ENCODE measurements at places on chromosomes 7 and 10.
A peak's percentile ranks its signal among the peaks of the same experiment; 100 is the strongest.

- DNase-seq = peak; percentile 52
Measured at GRCh38 chr7:144834641-144835144, 1.2 kb downstream of the TPK1 start.

GRCh38 chr7:116477625-116478024 is 21.9 kb upstream of the CAV2 start:
- no peak for DNase-seq

GRCh38 chr10:128068398-128069285 is 57.6 kb downstream of the MKI67 start:
- DNase-seq = no peak

- no peak for DNase-seq
Measured at GRCh38 chr7:126774077-126774476, 478.7 kb downstream of the GRM8 start.

DNA sequence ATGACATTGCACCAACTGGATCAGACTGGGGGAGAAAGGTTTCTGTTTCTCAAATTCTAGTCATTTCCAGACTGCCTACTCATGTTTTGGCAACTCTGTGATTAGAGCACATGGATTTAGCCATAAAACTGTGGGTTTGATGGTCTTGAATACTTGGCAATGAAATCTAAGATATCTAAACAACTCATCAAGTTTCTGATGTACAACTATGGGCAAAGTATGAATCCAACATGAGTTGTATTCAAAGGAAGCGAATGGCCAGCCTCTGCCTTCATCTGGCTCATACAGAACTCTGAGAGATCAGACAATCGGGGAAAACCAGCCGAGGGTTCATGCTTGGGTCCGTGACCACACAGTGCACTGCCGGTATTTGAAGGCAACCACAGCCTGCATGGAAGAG is 144.3 kb downstream of the ADAM12 start:
- no peak for DNase-seq

- no peak for DNase-seq
Measured at GRCh38 chr10:114571316-114571999, 86.6 kb downstream of the ABLIM1 start.

GRCh38 chr7:155209478-155210319 is 88.0 kb upstream of the INSIG1 start:
- no peak for DNase-seq

- no peak for DNase-seq
Measured at GRCh38 chr10:101289541-101289940, 60.3 kb upstream of the LBX1 start.

- DNase-seq = peak; percentile 14
Measured at GRCh38 chr10:8137726-8138125, 83.2 kb downstream of the GATA3 start.

GRCh38 chr7:128726737-128727072 is 12.5 kb upstream of the CALU start:
- DNase-seq = no peak

DNA sequence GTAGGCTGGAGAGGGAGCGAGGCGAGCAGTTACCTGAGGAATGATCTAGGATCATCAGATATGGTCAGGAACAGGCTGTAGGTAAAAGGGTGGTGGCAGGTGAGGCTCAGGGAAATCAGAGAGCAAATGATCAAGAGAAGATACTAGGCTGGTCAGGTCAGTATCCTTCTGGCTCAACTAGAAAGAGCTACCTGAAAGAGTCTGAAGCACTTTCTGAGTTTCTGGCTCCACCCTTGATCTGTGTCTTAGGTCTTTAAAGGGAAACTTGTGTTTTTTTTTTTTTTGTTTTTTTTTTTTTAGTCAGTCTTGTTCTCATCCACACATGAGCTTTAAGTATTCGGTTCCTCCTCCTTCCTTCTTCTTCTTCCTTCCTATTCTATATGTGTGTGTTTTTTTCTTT is 10.5 kb downstream of the ADAM22 start:
- no peak for DNase-seq

GRCh38 chr10:71143170-71143569 is 69.2 kb upstream of the UNC5B start:
- no peak for DNase-seq

GRCh38 chr7:133108023-133108422 is 26.1 kb upstream of the CHCHD3 start:
- DNase-seq = no peak

GRCh38 chr10:57996536-57996935 is 271.2 kb downstream of the IPMK start:
- DNase-seq = no peak

- DNase-seq = no peak
Measured at GRCh38 chr10:77313066-77313750, 324.4 kb downstream of the KCNMA1 start.

DNA sequence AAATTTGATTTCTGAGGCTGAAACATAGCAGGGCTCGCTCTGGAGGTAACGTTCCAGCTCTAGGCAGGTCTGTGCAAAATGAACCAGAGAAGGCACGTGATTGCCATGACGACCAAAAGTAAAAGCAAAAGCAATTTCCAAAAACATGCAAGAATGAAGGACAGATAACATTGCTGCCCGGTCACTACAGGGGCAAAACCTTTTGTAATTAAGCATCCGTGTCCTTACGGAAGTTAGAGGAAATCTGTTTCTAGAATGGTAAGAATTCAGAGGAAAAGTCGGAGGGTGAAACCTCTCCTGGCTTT is 2.9 kb downstream of the KLF6 start:
- DNase-seq = peak; percentile 78

GRCh38 chr10:73228247-73228646 is 18.8 kb downstream of the DNAJC9 start:
- no peak for DNase-seq

DNA sequence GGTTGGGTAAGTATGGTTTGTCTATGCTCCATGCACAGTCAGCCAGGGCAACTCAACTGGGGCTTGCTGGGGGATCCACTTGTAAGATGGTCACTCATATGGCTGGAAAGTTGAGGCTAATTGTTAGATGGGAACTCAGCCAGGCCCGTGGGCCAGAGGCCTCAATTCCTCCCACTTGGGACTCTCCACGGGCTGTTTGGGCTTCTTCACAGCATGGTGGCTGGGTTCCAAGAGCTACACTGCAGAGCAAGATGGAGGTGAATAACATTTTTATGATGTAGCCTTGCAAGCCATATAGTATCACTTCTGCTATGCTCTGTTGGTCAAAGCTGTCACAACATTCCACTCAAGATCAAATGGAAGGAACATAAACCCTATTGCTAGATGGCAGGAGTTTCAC is 39.2 kb downstream of the ELMO1 start:
- DNase-seq = no peak

GRCh38 chr10:30437031-30437841 is 3.3 kb downstream of the MAP3K8 start:
- DNase-seq = peak; percentile 65

- DNase-seq = no peak
Measured at GRCh38 chr7:88140947-88141346, 78.9 kb downstream of the SRI start.

DNA sequence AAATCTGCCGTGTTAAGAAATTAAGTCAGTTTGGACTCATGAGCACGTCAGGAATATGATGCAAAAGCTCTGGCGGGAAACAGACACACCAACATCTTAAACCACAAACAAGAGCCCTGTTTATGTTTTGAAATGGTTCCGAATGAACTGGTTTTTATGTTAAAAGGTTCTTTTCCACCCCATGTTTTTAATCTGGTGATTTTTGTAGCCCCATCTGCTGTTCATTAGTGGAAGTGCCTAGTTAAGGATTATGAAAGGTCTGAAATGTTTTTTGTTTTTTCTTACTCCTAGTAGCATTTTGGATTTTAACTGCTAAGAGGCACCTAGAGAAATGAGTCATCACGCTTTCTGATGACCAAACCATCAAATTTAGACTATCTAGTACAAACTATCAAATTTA is 404.1 kb upstream of the MKI67 start:
- no peak for DNase-seq

DNA sequence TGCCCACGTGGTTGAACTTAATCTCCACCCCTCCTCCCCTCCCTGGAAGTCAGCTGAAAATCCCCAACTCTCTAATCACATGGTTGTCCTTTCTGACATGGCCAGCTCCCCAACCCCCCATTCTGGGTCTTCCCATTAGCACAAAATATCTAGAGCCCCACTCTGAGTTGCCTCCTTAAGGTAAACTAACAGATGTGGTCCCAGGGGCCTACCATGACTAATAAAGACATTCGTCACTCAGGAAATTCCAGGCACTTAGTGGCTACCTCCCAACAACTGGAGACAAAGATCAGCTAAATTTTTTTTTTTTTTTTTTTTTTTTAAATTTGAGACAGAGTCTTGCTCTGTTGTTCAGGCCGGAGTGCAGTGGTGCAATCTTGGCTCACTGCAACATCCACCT is 21.1 kb downstream of the CCDC126 start:
- no peak for DNase-seq

GRCh38 chr10:48947690-48948469 is 8.2 kb upstream of the LRRC18 start:
- DNase-seq = no peak

GRCh38 chr7:9407816-9408215 is 974.4 kb downstream of the NXPH1 start:
- no peak for DNase-seq

All from CD4-positive, alpha-beta T cell treated with Interleukin-12 subunit alpha and Interleukin-12 subunit beta, for 1 hour (primary cell).